ENCODE measurements at places on chromosomes 11 and 22.
A peak's percentile ranks its signal among the peaks of the same experiment; 100 is the strongest.

DNA sequence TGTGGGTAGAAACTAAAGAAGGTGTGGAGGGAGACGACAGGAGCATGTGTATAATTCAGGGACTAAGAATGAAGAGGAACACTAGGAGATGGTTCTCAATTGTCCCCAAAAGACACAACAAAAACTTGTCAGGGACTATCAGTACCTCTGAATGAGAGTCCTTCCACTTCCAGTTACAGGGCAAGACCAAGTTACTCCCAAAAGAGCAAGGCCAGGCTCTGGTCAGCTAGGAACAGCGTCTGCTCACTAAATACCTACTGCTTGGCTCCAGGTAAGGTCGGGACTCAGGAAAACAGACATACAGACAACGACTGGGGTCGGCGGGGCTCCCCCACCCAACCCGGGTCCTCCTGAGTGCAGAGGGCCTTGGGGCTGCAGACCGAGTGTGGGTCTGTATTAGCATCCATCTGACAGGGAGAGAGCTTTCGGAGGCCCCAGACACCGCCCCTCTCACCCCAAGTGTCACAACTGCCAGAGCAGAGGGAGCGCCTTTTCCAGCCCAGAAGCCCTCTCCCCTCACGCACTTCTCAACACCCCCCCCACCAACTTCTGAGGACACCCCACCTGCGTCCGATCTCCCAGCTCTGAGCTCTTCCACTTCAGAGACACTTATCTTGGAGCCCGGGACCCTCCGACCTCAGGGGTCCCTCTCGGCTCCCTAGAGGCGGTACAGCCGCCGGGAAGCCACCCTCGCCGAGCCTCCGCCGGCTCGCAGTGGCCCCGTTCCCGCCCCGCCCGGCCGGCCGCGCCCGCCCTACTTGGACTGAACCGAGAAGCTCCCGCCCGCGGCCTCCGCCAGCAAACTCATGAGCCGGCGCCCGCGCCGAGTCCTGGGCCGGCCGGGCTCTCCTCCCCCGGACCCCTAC, 522 bp downstream of the RHOG start:
- no peak for DNase-seq

GRCh38 chr11:34719303-34719848, 98.5 kb downstream of the EHF start:
- peak; percentile 17 for DNase-seq

GRCh38 chr22:37999640-38000272, 15.4 kb upstream of the SOX10 start:
- peak; percentile 70 for DNase-seq

DNA sequence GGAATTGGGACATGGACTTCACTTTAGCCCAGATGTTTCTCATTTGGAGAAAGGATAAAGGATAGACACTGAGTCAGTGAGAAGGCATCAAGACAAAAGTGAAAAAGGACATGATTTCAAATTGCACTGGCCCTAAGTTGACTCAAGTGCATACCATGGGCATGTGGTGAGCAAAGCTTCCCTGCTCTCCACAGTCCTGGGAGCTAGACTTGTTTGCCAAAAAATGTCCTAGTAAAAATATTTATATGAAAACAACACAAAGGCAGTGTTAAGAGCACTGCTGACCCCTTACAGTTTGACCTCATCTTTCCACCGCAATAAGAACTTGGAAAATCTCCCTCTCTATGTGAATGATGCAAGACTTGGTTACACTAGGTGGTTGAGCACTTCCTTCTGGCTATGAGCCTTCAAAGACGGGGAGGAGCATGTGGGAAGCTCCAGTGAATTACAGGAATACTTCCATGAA, 46.5 kb upstream of the FIBIN start:
- DNase-seq = peak; percentile 89

DNA sequence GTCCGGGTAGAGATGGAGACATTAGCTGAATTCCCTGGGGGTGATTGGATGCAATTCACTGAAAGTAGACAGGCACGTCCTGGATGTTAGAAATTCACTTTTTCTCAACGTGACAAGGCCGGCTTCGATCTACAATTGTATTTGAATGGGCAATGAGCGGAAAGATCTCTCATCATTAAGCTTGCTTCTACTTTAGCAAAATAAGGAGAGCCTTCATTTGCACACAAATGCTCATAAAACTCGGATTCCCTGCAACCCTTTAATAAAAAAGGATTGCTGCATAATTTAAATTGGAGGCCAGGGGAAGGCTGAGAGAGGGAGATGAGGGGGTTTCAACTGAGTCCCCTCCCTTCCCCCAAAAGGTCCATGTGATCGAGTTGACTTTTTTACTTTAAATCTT, 10.6 kb upstream of the PAX6 start:
- no peak for DNase-seq

- DNase-seq = no peak
These were observed 273.7 kb downstream of the DDX10 start for GRCh38 chr11:108938604-108939003.

DNA sequence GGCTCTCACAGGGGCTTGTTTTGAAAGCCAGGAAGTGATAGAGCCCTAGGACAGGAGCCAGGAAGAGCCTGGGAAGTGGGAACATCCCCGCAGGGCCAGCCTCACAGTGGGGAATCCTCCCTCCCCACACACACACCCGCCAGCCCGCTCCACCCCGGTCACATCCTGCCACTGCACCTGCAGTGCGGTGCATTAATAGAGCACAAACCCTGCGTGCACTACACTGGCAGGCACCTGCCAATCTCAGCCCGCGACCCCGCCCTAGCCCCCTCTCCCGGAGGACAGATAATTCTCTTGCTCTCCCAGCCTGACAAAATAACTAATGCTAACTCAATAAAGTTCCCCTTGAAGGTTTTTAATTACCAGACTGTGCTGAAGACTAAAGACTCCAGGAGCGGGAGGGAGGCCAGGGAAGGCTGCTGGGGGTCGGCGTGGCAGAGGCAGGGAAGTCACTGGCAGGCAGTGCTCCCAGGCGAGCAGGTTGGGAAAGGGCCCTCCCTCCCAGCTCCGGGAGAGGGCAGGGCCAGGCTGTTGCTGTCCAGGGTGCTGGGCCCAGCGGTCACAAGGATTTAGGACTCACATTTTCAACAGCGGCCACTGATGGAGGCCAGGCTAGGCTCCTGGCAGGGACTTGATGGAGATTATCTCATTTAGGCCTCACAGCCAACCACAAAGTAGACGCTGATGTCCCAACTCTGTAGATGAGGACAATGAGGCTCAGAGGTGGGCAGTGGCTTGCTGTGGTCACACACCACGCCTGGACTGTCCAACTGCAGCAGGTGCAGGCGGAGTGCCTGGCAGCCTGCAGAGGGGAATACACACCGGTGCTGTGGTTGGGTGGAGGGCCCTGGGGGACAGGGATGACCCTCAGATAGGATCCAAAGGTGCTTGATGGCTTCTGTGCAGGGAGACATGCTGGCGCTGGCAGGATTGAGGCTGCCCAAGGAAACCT, 23.9 kb upstream of the TCF20 start:
- DNase-seq = peak; percentile 51

DNA sequence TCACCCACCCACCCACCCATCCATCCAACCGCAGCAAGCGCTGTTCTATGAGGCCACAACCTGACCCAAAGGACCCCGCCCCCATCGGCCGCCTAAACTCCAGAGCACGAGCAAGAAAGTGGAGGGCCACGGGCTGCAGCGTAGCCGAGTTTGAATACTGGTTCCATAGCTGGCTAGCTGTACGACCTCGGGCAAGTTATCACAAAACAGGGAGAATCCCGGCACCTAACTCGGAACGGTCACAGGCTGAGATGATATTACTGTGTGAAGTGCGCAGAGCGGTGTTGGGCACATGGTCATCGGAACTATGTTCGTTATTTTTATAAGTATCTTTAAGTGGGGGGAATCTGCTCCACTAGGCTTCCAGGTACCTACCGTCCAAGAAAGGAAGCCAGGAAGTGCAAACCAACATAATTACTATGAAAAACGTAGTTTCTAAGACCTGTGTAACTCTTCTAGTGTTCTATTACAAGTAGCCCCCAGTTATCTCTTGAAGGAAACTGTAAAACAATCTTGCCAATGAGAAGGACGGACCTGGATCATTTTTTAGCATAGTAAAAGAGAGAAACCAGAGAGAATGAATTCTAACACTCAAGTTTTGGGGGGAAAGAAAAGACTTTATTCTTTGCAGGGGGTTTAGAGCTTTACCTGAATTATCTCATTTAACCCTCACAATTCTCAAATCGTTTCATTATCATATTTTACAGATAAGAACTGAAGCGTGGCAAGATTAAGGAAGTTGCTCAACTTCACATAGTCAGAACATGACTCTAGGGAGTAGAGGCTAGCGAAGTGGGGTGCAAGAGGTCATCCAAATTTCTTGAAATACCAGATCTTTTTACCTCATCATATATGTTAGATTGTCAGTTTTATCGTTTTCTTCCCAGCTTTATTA, 663 bp upstream of the BUD13 start:
- DNase-seq = peak; percentile 65

DNA sequence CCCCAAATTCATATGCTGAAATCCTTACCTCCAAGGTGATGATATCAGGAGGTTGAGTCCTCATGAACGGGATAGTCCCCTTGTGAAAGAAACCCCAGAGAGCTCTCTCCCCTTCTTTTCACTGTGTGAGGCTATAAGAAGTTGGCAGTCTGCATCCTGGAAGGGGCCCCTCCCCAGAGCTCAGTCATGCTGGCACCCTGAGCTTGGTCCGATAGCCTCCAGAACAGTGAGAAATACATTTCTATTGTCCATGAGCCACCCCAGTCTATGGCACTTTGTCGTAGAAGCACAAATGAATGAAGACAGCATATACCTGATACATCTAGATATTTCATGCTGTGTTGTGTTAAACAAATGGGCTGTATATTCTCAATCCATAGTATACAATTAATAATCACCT, 81.1 kb upstream of the CRTAM start:
- no peak for DNase-seq

- DNase-seq = no peak
These were observed 13.6 kb downstream of the NPTXR start for GRCh38 chr22:38830026-38830844.

GRCh38 chr11:112410325-112410724, 149.7 kb upstream of the PLET1 start:
- DNase-seq = no peak

- no peak for DNase-seq
These were observed 282 bp downstream of the MPPED2 start for GRCh38 chr11:30585892-30586250.

DNA sequence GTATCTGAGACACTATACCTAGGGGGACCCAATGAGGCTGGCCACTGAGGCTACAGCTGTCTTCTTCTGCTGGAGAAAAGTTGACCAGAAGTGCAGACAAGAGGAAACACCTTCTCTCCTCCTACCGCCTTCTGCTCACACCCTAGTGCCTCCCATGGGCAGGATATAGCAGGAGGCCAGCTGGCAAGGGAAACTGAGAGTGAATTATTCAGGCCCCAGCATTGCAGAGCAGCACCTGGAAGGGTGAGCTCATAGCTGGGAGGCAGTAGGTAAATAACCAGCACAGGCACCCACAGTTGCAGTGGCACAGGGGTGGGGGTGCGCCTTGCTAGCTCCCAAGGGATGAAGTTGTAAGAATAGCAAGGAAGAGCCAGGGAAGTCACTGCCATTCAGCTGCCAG, 267.4 kb upstream of the NCAM1 start:
- no peak for DNase-seq

DNA sequence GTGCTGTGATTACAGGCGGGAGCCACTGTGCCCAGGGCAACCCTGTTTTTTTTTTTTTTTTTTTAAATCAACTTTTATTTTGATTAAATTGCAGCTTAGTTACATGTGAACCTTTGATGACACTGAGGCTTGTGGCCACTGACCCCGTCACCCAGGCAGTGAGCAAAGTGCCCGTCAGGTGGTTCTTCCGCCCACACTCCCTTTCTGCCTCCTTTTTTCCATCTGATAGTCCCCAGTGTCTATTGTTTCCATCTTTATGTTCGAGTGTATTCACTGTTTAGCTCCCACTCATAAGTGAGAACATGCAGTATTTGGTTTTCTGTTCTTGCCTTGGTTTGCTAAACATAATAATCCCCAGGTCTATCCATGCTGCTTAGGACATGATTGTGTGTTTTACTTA, 110.9 kb upstream of the GRK3 start:
- DNase-seq = no peak

DNA sequence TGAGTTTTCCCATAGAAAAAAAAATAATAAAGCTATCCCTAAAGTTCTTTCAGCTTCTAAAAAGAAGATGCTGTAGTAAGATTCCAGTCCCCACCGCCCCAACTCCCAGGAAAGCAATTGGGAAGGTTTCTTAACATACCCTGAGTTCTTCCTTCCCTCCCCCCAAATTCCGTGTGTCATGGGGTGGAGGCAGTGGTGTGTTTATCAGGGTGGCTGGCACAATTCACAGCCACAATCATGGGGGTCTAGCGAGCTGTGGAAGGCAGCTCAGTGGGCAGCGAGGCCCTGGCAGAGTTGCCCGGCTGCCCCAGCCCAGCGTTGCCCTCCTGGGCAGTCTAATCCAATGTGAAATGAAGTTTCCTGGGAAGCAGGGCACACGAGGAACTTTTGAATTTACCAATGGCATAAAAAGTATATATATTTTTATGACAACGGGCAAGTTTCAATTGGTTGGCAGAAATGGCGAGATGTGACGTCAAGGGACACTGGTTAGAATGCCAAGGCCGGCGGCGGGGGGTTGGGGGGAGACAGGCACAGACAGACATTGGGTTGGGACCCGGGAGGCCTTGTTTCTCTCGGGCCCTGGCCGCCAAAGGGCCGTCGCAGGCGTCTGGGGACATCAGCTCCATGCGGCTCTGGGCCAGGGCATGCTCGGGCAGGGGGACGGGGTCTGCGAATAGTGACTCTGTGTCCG, 80.7 kb upstream of the PPARA start:
- peak; percentile 89 for DNase-seq

- DNase-seq = no peak
These were observed 15.5 kb upstream of the ZFTA start for GRCh38 chr11:63783925-63784592.

Measured in ELR (cell line).